ENCODE measurements at places on chromosomes 16 and 17.
A peak's percentile ranks its signal among the peaks of the same experiment; 100 is the strongest.

- DNase-seq: no peak
Measured at GRCh38 chr17:8382880-8383142, 182 bp downstream of the RPL26 start.

DNA sequence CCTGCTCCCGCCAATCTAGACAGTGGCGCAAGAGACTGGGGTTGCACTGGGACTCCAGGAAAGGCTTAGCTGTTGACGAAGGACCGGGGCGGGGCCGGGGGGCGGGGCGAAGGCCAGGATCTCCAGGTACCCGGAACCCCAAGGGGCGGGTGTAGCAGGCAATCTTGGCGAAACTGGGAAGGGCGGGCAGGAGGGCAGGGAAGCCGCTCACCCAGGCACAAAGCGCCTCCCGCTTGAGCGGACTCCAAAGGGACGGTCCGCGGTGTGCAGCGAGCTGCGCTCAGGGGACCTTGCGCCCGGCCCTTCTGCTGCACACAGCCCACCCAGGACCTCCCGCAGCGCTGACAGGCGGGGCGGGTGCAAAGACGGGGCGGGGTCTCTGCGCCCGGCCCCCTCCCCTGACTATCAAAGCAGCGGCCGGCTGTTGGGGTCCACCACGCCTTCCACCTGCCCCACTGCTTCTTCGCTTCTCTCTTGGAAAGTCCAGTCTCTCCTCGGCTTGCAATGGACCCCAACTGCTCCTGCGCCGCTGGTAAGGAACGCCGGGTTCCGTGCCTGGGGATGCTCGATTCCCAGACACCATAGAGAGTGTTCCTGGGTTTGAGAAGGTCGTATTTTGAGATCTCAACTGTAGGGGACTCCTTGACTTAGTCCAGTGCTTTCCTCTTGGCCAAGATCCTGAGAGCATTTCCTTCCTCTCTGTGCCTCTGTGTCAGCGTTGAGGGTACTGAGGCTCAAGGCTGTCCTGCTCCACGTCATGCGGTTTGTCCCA, at the start of gene MT1F:
TSS of gene MT1F (plus strand) at position 405 of the 772 bp plus-strand sequence. CDS start at position 505, 100 bp downstream.
- no peak for DNase-seq

- no peak for DNase-seq
Measured at GRCh38 chr17:19010729-19011505, 6.4 kb upstream of the FAM83G start.

DNA sequence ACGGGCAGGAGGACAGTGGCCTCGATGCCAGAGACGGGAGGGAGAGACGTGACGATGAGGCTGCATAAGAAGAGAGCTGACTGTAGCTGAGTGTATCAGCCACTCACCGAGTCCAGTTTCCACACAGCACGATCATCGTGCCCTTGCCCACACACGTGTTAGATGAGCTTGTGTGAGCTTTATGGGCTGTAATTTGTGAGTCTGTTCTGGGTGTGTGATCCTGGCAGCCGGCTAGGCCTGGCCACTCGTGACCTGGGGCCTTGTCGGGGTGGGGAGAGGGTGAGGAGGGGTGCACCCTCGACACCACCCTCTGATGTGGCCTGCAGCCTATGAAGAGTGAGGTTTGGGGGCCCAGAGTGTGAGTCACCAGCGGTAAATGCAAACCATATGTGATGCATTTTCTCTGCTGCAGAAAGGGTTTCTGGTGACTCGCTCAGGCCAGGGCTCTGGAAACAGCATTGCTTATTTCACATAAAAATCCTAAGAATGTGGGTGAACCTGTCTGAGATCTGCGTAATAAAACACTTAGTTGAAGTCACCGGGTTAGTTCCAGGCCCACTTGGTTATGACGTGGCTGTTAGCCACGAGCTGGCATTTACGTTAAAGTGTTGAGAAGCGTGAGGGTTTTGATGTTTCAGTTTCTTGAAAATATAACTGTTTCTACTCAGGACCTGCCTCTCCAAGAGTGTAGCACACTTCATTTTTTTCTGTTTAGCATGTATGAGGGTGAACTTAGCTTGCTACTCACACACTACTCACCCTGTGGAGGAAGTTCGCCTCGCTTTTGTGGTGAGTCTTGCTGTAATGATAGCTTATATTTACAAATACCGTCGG, 4.2 kb downstream of the METRNL start:
- no peak for DNase-seq

DNA sequence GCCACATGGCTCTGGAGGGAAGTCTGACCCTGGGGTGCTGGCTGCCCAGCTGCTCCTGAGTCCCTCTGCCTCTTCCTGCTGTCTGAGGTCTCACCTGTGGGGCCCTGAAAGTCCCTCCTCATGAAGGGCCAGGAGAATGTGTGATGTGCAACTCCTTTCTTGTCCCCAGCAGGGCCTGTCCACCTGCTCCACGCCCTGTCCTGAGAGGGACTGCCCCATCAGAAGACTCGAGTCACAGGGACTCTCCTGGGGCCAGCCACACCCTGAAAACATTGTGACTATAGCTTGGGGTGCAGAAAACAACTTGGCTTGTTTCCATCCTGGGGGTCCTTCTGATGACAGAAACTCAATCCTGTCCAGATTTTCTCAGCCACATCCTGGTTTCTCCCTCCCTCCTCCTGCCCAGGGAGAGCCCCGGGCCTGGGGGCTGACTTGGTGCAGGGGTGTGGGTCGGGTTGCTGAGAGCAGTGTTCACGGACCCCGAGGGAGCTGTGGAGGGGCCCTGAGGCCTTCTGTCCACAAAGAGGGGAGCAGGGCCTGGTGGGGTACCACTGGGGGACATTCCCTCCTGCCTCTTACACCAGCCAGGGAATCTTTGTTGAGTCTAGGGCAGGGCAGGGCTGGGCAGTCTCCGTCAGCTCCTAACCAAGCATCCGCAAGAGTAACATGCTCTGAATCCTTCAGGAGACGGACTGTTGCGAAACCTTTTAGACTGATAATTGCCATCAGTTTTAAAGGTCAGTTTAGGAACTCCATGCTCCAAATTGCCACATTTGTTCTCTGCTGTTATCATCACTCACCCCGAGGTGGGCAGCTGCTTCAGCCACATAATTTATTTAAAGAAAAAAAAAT, 45.9 kb downstream of the NT5M start:
- no peak for DNase-seq

DNA sequence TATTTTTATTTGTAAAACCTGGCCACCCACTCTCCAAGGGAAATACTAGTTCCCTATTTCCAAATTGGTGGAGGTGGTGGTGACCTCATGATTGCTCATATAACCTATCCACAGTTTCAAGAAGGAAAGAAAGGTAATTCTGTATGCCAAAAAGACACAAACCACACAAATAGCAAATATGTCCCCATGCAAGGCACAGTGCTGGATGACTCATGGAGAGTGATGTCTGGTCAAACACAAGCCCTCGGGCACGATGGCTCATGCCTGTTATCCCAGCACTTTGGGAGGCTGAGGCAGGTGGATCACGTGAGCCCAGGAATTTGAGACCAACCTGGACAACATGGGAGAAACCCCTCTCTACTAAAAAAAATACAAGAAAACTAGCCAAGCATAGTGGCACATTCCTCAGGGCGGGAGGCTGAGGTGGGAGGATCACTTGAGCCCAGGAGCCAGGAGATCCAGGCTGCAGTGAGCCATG, 64.2 kb downstream of the GNA13 start:
- DNase-seq: no peak

GRCh38 chr17:11378506-11378905, 137.5 kb downstream of the SHISA6 start:
- no peak for DNase-seq

DNA sequence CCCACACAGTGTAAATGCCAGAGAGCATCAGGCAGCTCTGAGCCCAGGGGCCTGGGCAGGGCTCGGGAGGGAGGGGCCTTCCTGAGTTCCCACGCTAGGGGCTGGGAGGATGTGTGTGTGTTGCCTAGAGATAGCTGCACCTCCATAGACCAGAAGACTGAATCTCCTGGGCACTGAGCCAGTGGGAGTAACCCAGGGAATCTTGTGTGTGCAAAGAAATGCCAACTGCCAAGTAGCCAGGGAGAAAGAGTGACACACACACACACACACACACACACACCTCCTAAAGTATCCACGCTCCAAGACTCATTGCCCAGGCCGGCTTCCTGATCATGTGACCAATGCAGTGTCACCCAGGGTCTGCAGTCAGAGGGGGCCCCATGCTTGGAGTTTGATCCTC, 166.2 kb upstream of the RPL38 start:
- DNase-seq: no peak

DNA sequence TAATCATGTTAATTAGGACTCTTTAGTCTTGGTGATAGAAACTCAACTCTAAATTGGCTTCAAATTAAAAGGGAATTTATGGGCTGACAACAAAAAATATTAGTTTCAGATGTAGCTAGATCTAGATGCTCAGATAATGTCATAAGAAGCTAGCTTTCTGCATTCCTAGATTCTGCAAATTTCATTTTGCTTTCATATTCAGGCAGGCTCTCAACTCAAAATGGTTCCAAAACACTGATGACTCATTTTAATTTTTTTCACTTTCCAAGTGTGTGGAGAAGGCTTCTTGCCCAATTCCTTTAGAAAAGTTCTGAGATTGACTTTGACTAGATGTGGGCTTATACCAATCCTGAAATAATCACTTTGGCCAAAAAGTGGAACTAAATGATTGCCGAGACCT, 236.7 kb upstream of the GOT2 start:
- DNase-seq: no peak

DNA sequence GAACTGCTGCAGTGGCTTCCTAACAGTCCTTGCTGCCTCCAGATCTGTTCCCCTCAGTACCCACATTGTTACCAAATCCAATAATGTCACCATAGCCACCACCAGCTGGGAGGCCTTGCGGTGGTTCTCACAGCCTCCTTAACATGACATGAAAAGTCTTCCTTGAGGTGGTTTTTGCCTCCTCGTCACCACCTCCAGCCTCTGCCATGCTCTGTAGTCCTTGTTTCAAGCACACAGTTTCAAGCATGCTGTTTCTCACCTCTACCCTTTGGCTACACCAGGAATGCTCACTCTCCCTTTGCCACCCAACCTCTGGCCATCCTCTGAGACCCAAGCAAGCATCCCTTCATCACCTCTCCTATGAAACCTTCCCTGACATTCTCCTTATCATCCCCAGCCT, 47.2 kb downstream of the DNAH9 start:
- no peak for DNase-seq

DNA sequence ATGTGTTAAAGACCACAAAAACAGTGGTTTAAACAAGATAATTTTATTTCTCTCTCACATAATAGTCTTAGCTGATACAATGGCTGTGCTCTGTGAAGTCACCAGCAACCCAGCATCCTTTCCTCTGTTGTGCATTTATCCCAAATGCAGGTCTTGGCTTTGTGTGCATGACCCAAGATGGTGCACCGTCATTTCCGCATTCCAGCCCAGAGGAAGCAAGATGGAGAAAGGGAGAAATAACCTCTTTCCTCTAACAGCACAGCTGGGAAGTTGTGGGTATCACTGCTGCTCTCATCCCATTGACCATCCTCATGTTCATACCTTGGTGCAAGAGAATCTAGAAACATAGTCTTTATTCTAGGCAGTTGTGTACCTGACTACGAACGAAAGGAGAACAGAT, 21.8 kb downstream of the TMC5 start:
- no peak for DNase-seq

- DNase-seq: no peak
Measured at GRCh38 chr16:86516623-86517003, 6.3 kb downstream of the FOXF1 start.

GRCh38 chr16:1374418-1375297, 22.9 kb downstream of the GNPTG start:
- no peak for DNase-seq

- DNase-seq: peak; percentile 15
Measured at GRCh38 chr16:56451753-56452689, 667 bp downstream of the OGFOD1 start.

- DNase-seq: no peak
Measured at GRCh38 chr17:29145289-29146073, 34.7 kb downstream of the MYO18A start.

DNA sequence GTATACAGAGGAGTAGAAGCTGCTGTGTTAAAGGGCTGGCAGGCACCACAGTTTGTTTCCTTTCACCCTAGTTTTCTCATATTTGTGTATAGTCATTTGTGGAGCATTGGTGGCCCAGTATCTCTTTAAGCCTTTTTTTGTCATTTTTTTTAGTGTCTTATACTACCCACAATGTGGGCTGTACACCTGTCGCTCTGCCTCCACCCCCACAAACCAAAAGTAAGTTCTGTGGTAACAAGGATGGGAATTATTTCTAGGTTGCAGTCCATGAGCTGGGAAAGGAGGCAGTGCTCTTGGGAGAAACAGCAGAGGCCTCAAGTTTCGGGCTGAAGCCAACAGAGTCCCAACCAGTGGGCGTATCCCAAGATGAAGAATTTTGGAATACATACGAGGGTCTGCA, 6.2 kb downstream of the ZNF75A start:
- DNase-seq: no peak

DNA sequence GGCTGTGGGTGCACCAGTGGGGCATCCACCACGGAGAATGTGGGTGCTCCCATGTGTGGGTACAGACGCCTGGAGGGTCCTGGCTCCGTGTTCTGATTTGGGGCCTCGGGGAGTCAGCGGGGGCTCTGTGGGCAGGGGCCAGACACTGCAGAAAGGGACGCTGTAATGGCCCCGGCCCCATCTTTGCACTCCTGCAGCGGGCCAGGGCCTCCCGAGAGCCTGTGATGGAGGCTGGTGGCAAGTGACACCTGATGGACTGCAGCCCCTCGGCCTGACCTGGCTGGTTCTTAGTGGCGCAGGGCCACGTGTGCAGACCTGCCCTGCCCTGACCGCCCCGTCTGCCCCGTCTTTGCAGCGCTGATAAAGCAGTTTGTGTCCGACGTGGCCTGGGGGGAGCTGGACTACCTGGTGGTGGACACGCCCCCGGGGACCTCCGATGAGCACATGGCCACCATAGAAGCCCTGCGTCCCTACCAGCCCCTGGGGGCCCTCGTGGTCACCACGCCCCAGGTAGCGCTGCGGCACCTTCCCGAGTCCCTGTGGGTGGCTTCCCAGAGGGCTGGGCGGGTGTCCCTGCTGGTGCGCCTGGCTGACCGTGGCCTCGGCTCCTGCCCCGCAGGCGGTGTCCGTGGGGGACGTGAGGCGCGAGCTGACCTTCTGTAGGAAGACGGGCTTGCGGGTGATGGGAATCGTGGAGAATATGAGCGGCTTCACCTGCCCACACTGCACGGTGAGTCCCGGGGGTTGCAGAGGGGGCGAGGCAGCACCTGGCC, 4.7 kb downstream of the NUBP2 start:
- no peak for DNase-seq

GRCh38 chr16:49350265-49351095, 23.1 kb upstream of the C16orf78 start:
- no peak for DNase-seq

GRCh38 chr17:3986939-3987335, 22.7 kb upstream of the ATP2A3 start:
- no peak for DNase-seq

- DNase-seq: no peak
Measured at GRCh38 chr17:39576187-39576586, 31.5 kb downstream of the NEUROD2 start.

- no peak for DNase-seq
Measured at GRCh38 chr16:67105881-67106280, 3.9 kb upstream of the PHAF1 start.

- no peak for DNase-seq
Measured at GRCh38 chr16:84726669-84727467, 27.1 kb downstream of the USP10 start.

- no peak for DNase-seq
Measured at GRCh38 chr16:56469748-56470147, 18.4 kb downstream of the OGFOD1 start.

DNA sequence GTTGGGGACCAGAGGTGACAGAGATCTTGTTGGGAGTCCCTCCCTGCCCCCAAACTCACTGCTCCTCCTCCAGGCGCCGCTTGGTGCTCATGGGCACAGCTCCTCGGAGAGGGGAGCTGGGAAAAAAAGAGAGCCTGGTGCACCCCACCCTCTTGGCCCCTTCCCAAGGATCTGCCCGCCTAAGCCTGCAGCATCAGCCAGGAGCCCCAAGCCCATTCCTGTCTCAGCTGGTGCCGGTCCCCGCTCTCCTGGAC, 400 bp downstream of the HCFC1R1 start:
- DNase-seq: peak; percentile 48
